ENCODE measurements at places on chromosomes 1 and 21.

- DNase-seq = peak; percentile 51
These were observed 123.3 kb downstream of the PCNX2 start for GRCh38 chr1:233172201-233172600.

DNA sequence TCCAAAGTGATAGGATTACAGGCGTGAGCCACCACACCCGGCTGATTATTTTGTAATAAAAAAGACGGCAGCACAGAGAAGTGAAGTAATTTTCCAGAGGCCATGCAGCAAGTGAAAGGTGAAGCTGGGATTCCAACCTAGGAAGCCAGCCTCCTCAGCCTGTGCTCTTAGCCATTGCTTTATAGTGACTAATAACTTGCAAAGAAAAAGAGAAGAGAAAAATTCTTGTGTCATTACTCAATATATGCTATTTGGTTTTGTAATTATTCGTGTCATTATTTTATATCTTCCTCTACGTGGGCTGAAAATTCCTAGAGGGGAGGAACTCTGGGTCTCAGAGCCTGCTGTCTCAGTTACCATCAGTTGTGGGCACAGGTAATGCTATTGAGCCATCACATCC is 1.6 kb upstream of the IER5 start:
- DNase-seq = peak; percentile 76

GRCh38 chr21:41580758-41581554 is 73.0 kb upstream of the TMPRSS2 start:
- DNase-seq = no peak

DNA sequence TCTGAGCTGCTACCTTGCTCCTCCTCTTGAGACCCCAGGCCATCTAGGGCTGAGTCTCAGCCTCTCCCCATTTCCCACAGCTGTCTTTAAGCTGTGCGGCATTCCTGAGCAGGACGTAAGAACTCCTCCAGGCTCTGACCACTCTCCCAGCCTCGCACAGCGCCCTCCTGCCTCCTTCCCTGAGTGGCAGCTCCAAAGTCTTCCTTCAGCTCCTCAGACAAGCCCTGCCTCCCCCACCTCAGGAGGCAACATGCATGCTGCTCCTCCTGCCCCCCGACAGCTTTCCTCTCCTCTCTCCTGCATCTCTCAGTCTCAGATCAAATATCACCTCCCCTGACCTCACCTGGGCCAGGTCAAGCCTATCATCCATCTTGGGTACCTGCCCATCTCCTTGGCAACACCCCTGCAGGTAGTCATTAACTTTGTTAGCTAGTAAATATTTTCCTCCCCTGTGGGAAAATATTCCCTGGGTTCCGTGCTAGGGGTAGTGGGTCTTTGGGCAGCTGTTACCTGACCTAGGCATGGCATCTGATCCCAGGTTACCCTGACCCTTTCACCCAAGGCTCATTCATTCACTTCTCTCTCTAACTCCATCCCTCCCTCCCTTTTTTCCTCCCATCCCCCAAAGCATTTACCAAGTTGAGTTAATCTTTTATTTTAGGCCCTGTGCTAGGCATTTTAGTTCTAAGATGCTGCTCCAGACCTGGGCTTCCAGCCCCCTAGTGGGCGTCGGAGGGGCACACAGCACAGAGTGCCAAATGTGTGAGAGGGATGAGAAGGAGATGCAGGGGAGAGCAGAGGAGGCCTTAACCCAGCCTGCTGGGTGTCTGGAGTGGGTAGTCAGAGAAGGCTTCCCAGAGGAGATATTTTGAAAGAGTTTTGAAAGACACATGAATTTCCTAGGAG is 419.9 kb downstream of the PTPRU start:
- no peak for DNase-seq

DNA sequence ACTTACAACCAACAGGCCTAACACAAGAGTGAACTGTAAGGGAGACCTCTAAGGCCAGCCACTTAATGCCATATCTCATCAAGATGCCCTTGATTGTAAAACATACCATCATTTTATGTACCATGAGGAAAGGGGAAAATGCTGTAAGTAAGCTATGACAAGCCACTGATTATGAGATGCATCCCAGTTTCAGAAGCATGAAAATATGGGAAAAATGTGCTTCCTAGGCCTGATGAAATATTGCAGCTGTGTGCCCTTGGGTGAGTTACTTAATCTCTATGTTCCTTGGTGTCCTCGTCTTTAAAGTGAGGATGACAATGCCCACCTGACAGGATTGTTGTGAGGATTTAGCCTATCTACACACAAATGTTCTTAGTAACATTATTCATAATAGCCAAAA is 28.9 kb downstream of the H3-3A start:
- DNase-seq = no peak

GRCh38 chr1:111755331-111756123 is at the start of gene DDX20:
Gene DDX20 (plus strand): TSS chr1:111755901. CDS start chr1:111755925, 24 bp downstream.
- peak; percentile 98 for DNase-seq

DNA sequence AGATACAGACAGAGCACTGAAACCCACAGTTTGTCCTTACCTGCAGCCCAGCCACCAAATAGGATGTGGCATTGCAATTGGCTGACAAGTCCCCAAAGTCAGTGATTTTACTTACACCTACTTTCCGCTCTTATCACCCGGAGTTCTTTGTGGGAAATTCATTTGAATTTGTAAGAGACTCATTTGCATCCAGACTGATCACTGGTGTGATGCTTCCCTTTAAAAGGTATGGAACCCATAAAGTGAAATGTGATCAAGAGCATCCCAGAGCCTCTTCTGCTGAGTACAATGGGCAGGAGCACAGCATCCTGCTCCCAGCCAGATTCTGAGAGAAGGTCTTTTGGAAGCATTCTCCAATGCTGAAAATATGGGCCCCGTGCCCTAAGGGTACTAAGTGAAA is 161.4 kb downstream of the DAB1 start:
- DNase-seq = no peak

DNA sequence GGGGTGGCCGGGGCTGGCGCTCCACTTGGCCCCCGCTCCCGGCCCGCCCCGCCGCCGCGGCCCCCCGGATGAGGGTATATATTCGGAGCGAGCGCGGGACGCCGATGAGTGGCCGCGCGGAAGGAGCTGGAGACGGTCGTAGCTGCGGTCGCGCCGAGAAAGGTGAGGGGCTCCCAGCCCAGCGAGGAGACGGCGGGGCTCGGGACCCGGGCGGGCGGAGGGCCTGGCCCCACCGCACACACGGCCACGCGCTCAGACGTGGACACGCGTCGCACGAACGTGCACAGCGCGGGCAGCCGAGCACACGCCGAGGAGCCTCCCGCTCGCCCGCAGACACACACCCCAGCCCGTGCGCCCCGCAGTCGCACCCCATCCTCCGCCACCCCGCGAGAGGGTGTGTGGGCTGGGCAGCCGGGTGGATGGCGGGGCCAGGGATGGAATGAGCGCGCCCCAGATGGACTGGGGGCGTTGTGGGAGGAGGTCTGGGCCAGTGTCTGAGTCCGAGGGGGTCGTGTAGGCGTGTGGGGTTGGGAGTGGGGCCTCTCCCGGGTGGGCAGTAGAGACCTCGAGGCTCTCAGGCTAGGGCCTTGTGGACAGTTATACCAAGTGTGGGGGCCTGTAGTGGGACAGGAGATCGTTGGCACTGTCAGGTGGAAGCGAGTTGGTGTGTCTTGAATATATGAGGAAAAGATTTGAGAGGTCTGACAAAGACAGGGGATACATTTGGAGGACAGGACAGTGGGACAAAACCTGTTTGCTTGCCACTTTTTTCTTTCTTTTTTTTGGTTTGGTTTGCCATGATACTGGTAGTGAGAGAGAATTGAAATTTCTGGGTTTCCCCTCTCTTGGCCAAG is at the start of gene UAP1:
TSS of gene UAP1 (plus strand) at position 107 of the 854 bp plus-strand sequence. CDS start 4,347 bp downstream, outside the sequence.
- DNase-seq = no peak

- DNase-seq = no peak
These were observed 8.2 kb upstream of the IL22RA1 start for GRCh38 chr1:24151175-24151533.
